Thyroid gland (tissue), 4 donors: ENCODE measurements at places on chromosomes 11 and 22. TPM values are rescaled to one million over a fixed set of nuclear protein-coding genes. Genes with fewer than 3 reads are reported as not detected.

GRCh38 chr11:98895936-98896335, 124.8 kb upstream of the CNTN5 start:
- DNase-seq = no peak
- no peaks in the 10 kb centered on the region for H3K4me1 ChIP-seq

DNA sequence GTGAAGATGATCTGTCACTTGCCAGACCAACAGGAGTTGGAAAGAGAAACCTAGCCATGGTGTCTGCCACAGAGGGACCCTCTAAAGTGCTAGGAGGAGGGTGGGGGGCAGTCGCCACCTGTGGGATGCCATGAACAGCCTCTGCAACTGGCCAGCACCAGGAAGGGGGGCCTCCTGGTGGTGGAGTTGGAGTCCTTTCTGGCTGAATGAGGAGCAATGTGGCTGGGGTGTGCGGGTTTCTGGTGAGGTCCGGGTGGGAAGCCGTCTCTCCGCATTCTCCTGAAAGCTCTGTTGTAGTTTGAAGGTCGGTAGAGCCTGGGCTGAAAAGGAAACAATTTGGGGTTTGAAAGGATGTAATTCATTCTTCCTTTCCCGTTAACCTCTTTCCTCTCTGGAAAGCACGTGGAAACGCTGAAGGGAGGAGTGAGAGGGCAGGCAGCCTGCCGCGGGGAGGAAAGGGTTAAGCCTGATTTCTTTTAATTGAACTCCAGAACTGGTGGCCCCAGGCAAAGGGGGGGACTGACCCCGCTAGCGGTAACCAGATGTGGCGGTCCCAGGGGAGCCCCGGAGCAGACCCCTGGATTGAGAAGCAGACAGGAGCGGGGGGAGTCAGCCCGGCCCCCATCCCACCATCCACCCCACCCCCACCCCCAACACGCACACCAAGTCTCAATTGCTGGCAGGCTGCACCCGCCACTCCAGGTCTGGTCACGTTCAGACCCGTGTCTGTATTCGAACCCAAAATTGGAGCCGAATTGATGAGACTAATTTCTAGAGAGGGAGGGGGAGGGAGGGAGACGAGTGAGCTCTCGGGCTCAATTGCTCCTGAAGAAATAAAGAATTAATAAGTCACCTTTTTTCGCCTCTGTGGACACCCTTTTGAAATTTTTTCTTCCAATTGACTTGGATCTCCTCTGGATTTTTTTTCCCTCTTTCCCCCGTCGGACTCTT, 1.8 kb upstream of the FLI1 start:
- DNase-seq = no peak
- H3K4me3 ChIP-seq = no peak overlapping the region
- H3K36me3 ChIP-seq = no peaks in the 10 kb centered on the region
- peaks cover 48% of the 10 kb centered on the region for H3K4me1 ChIP-seq
- H3K27me3 ChIP-seq = peaks cover 38% of the 10 kb centered on the region
- no peak overlapping the region for H3K27ac ChIP-seq

- no peak overlapping the region for H3K4me3 ChIP-seq
- no peaks in the 10 kb centered on the region for H3K27me3 ChIP-seq
- no peak for DNase-seq
Observed at GRCh38 chr11:130780437-130780836, 135.8 kb downstream of the SNX19 start.

DNA sequence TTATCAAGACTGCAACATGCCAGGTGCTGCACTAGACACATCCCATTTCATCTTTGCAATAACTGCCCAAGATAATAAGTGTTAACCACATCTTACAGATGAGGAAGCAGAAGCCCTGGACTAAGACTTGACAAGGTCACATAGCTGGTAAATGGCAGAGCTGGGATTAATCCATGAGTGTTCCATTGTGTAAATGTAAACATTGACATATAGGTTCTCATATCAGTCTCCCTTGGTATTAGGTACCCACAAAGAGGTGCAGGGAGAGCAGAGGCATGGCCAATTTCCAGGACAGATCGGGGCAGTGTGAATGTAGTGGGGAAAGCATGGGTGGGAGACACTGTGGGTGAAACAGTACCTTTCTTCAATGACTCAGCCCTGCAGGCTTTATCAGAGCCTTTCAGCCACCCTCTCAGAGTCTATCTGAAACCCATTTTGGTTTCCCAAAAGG, 17.9 kb downstream of the MICAL2 start:
- no peak overlapping the region for H3K27ac ChIP-seq
- H3K36me3 ChIP-seq = no peaks in the 10 kb centered on the region
- H3K27me3 ChIP-seq = no peaks in the 10 kb centered on the region
- H3K4me3 ChIP-seq = no peak overlapping the region
- no peaks in the 10 kb centered on the region for H3K4me1 ChIP-seq

DNA sequence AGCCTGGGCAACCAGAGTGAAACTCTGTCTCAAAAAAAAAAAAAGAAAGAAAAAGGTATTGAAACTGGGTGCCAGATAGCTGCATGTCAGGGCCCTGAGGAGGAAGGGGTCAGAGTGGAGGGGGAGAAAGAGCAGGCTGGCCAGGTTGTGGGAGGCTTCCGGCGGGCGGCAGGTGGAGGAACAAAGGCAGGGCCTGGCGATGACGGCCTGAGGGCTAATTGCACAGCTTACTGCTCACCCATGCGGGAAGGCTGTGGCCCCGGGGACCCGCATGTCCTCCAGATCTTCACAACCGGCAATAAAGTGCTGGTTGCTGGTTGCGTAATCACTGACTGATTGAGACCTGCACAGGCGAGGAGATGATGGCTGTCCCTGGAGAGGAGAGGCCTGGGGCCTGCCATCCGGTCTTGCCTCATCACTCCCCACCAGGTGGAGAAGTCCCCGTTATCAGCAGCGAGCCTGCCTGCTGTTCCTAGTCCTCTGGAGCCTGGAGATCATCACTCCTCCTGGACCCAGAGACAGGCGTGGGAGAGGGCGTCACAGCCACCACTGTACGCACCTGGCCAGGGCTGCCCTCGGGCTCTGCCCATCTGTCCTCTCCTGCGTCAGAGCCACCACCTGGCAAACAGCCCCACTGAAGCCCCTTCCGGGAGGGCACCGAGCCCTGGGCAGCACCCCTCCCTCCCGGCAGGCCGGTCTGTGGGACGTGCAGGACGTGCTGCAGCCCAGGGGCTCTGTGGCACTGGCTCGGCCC, 18.7 kb downstream of the H19 start:
- DNase-seq = no peak
- H3K36me3 ChIP-seq = no peaks in the 10 kb centered on the region
- no peak overlapping the region for H3K27ac ChIP-seq
- no peaks in the 10 kb centered on the region for H3K27me3 ChIP-seq
- no peaks in the 10 kb centered on the region for H3K4me1 ChIP-seq

DNA sequence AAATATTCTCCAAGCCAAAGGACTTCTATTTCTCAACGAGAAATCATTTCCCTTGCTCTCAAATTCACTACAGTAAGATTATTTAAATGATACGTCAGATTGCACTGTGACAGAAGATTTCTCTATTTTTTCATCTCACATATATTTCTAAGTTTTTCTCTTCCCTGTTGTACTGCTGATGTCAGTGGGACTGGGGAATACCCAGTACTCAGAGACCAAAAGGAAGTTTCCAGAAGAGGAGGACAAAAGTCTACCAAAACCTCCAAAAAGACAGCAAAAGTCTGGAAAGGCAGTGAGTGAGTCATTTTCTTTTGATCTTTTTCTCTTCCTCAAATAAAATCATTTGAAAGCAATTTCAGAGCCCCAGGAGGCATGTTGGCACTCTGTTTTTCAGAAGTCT, 149.8 kb upstream of the PITPNB start:
- H3K36me3 ChIP-seq = no peaks in the 10 kb centered on the region
- H3K27me3 ChIP-seq = no peaks in the 10 kb centered on the region
- H3K27ac ChIP-seq = no peak overlapping the region

GRCh38 chr11:36026315-36026968, 82.6 kb downstream of the LDLRAD3 start:
- H3K36me3 ChIP-seq = no peaks in the 10 kb centered on the region
- DNase-seq = no peak
- no peak overlapping the region for H3K4me3 ChIP-seq

- H3K27me3 ChIP-seq = no peaks in the 10 kb centered on the region
- H3K36me3 ChIP-seq = no peaks in the 10 kb centered on the region
- H3K4me3 ChIP-seq = no peak overlapping the region
- H3K4me1 ChIP-seq = no peaks in the 10 kb centered on the region
- peak overlapping the region; percentile 10 for H3K27ac ChIP-seq
Observed at GRCh38 chr11:121105063-121105480, 4.0 kb downstream of the TECTA start.

DNA sequence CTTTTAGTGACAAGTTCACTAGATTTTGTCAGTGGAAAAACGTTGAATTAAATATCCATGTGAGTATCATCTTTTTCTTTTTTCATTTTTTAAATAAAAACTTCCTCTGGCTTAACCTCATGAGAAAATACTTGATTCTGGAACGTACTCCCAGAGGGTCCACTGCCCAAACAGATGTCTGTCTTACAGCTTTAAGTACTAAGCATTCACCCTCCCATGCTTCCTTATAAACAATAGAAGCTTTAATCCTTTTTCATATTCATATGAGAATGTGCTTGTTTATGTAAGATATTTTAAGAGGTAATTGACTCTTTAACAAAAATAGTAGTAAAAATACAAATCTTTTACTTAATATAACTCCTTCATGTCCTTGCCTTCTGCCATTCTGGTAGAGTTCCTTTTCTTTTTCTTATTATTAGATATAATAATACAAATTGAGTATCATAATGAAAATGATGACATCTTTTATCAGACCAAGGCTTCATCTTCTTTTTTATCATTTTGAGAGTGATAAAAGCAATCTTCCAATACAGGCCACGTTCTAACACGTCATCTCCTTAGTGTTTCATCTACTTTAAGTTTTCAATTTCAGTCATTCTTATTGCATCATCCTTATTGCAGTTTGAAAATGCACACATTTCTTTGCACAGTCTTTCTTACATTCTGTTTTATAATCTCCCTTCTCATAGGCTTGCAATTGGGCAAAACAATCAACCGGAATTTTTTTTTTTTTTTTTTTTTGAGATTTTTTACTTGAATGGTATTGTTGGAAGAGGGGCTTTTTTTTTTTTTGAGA, 69.5 kb upstream of the MYO18B start:
- H3K27ac ChIP-seq = no peak overlapping the region
- H3K4me1 ChIP-seq = no peaks in the 10 kb centered on the region
- DNase-seq = no peak
- no peak overlapping the region for H3K4me3 ChIP-seq
- H3K36me3 ChIP-seq = no peaks in the 10 kb centered on the region
- H3K27me3 ChIP-seq = no peaks in the 10 kb centered on the region

- H3K4me3 ChIP-seq = no peak overlapping the region
- no peaks in the 10 kb centered on the region for H3K36me3 ChIP-seq
- peak overlapping the region; percentile 34 for H3K27ac ChIP-seq
- H3K4me1 ChIP-seq = peaks cover 14% of the 10 kb centered on the region
- DNase-seq = peak; percentile 21
Observed at GRCh38 chr11:96012086-96012824, 88.3 kb upstream of the MTMR2 start.

GRCh38 chr22:41000040-41000565, 48.9 kb downstream of the RBX1 start:
- no peaks in the 10 kb centered on the region for H3K36me3 ChIP-seq
- H3K27ac ChIP-seq = no peak overlapping the region
- peaks cover 10% of the 10 kb centered on the region for H3K4me1 ChIP-seq

DNA sequence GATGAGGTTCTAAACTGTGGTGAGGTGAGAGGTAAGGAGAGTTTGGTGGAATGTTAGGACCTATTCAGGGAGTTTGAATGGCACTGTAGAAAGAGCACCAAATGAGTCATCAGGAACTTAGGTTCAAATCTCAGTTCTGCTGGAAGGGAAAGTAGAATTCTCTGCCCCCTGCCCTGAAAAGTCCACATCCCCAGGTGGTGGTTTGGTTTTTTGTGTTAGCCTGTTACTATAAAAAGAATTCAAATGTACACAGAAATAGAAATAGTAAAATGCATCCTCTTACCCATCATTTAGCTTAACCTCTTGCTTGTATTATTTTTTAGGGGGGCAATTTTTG, 20.2 kb downstream of the PPFIBP2 start:
- no peak for DNase-seq
- H3K4me3 ChIP-seq = no peak overlapping the region
- H3K27me3 ChIP-seq = no peaks in the 10 kb centered on the region
- H3K36me3 ChIP-seq = no peaks in the 10 kb centered on the region

DNA sequence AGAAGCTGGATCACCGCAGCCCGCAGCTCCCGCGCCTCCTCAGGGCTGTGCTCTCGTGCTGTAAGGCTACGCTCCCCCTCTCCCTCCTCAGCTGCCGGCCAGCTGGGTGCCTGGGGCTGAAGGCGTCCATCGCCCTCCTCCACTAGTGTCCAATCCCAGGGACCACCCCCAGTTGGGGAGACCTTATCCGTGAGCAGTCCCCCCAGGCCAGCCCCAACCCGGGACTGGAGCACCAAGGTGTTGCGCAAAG, 1.2 kb downstream of the AP5B1 start:
- no peak overlapping the region for H3K4me3 ChIP-seq
- peaks cover 16% of the 10 kb centered on the region for H3K36me3 ChIP-seq
- no peak for DNase-seq
- peak overlapping the region; percentile 73 for H3K27ac ChIP-seq
- no peaks in the 10 kb centered on the region for H3K27me3 ChIP-seq

DNA sequence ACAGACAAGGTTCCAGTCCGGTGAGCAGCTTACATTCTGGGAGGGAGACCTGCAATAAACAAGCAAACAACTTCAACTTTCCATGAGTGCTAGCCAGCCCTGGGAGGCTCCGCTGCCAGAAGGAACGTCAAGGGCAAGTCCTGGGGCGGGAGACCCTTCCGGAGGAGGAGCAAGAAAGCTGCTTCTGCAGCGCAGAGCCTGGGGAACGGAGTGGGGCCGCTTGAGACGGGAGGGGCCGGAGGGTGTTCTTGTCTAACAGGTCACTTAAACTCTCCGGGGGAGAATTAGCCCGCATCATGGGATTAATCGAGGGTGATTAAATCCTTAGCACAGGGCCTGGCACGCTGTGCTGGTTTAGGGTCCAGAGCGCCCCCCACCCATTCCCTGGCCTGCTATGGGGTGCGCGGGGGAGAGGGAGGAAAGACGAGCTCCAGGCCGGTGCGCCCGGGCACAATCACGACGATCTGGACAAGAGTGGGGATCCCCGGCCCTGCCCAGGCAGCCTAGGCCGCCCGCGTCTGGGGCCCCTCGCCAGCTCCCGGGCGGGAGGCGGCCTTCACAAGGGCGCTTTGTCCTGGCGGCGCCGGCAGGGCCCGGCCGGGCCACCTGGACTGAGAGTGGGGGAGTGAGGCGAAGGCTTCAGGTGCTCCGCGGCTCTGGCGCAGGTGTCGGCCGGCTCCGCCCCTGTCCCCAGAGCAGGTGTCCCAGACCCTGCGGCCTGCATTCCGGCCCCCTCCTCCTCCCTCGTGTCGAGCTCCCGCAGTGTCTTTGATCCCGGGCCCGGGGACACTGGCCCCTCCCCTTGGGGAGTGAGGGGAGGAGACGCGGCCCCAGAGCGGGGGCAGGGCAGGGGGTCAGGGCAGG, 663 bp upstream of the LARGE2 start:
- H3K4me1 ChIP-seq = peaks cover 29% of the 10 kb centered on the region
- peak overlapping the region; percentile 97 for H3K27ac ChIP-seq
- H3K36me3 ChIP-seq = no peaks in the 10 kb centered on the region
- H3K4me3 ChIP-seq = peak overlapping the region; percentile 57
- peak; percentile 94 for DNase-seq
- H3K27me3 ChIP-seq = no peaks in the 10 kb centered on the region

Gene SLC22A6
- not detected for total RNA-seq

Gene MAPK8IP2
- 0.94 TPM for total RNA-seq
